K562 (cell line): ENCODE measurements at places on chromosomes 5 and 9.

DNA sequence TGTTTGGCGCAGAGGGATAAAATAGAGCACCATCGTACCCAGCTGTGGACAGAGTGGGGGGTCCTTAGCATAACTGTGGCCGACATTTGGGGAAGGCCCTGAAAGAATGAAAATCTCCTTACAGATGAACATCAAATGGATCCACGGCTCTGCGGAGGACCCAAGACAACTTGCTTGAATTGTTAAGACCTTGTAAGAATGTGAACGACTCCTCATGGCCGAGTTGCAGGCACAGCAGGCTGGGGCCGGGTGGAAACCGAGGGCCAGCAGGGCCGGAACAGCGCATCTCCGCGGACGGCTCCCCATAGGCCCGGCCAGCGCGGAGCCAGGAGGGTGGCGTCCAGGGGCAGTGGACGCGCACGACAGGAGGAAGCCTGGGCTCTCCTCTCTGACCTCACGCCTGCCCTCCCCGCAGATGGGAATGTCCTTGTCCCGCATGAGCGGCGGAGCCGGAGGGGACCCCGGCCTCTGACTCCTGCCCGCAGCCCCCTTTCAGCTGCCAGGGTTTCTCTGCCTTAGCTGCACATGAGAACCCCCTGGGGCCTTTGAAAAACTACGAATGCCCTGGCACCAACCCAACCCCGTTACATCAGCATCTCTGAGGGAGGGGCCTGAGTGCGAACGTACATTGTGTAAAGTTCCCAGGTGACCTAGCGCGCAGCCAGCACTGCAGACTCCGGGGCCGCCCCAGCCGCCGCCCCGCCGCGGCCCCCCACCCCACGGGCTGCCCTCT, 36.2 kb upstream of the PTCH1 start:
- H3K4me1 ChIP-seq: no peaks in the 10 kb centered on the region
- no peak overlapping the region for H3K27ac ChIP-seq
- DNase-seq: peak; percentile 12
- H3K4me3 ChIP-seq: peak overlapping the region; percentile 5; the same call in 1 of the 2 replicates
- no peaks in the 10 kb centered on the region for H3K36me3 ChIP-seq
- peaks cover 53% of the 10 kb centered on the region for H3K27me3 ChIP-seq

- no peak overlapping the region for H3K4me3 ChIP-seq
- peak overlapping the region; percentile 43; the same call in 1 of the 3 replicates for H3K27ac ChIP-seq
- H3K4me1 ChIP-seq: peaks cover 12% of the 10 kb centered on the region; the same call in 1 of the 2 replicates
- peak; percentile 83 for DNase-seq
These were observed 18.2 kb downstream of the SLC22A5 start for GRCh38 chr5:132387640-132388117.

DNA sequence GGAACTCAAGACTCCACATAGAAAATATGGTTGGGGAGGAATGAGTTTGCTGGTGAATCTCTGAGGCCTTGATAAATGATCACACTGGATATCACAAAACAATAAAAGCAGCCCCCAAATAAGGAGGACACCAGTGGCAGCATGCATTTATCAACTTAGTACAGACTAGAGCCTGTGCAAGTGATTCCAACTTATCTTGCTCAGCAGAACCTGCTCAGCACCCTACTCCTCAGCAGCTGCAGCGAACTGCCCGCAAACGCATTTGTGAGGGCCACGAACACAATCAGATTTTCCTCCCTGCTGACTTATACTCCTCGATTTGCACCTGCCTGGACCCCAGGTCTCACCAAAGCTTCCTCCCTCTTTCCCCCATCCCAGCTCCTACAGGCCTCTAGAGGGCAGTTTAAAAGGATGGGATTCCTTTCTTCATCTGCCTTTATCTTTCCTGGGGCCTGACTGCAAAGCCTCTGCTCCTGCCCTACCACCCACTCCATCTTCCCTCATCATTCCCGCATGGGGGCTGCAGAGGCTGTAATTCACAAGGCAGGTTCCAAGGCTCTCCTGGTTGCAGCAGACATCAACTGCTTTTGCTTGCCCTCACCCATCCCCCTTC, 41.2 kb downstream of the ANKS6 start:
- H3K4me1 ChIP-seq: no peaks in the 10 kb centered on the region; the same call in 1 of the 3 replicates
- no peak overlapping the region for H3K4me3 ChIP-seq
- H3K27ac ChIP-seq: no peak overlapping the region

- DNase-seq: no peak
- H3K4me1 ChIP-seq: no peaks in the 10 kb centered on the region
- H3K36me3 ChIP-seq: no peaks in the 10 kb centered on the region
- H3K27me3 ChIP-seq: no peaks in the 10 kb centered on the region
These were observed 48.9 kb downstream of the FAM174A start for GRCh38 chr5:100584069-100584468.

DNA sequence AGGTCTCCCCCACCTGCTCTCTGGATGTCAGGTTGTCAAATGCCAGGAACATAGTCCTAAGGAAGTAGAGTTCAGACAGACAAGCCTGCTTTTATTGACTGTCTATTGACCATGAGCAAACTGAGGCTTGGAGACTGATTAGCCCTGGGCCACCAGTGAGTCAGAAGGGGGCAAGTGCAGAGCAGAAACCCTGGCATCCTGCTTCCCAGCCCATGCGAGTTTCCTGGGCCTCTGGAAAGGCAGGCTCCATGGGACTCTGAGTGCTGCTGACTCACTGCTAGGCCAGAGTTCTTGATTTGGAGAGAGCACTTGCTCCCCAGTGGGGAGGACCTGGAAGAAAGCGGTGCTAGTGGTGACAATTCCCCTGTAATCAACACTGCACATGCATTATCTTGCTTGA, 2.8 kb upstream of the HBEGF start:
- peaks cover 13% of the 10 kb centered on the region for H3K4me1 ChIP-seq
- H3K27me3 ChIP-seq: no peaks in the 10 kb centered on the region
- H3K36me3 ChIP-seq: no peaks in the 10 kb centered on the region
- DNase-seq: peak; percentile 38
- H3K27ac ChIP-seq: no peak overlapping the region

DNA sequence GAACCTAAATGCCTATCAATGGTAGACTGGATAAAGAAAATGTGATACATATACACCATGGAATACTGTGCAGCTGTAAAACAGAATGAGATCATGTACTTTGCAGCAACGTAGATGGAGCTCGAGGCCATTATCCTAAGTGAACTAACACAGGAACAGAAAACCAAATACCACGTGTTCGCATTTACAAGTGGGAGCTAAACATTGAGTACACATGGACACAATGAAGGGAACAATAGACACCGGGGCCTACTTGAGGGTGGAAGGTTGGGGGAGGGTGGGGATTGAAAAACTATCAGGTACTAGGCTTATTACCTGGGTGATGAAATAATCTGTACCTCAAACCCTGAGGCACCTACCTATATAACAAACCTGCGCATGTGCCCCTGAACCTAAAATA, 22.4 kb upstream of the DEPDC1B start:
- H3K27me3 ChIP-seq: no peaks in the 10 kb centered on the region; the same call in 2 of the 3 replicates
- H3K27ac ChIP-seq: no peak overlapping the region
- H3K4me1 ChIP-seq: no peaks in the 10 kb centered on the region
- DNase-seq: no peak

DNA sequence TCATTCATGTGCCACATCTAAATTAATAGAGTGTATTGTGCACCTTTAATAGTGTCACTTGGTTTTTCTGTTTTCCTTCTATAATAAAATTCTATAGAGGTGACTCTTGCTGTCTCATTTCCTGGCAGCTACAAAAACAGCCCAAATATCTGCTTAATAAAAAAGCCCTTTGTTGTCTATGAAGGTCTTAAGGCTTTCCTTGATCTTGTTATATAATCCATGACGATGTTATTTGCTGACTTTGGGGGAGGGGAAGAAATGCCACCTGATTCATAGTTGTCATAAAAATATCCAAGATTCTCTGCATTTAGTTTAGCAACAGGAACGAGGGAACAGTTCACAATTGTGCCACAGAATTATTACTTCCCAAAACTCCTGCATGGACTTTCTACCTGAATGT, 31.3 kb downstream of the CPEB4 start:
- H3K36me3 ChIP-seq: peaks cover 30% of the 10 kb centered on the region
- H3K4me3 ChIP-seq: no peak overlapping the region

GRCh38 chr9:16143947-16144890, 591.4 kb downstream of the CCDC171 start:
- no peak overlapping the region for H3K4me3 ChIP-seq
- H3K4me1 ChIP-seq: no peaks in the 10 kb centered on the region
- H3K36me3 ChIP-seq: no peaks in the 10 kb centered on the region

- H3K4me1 ChIP-seq: no peaks in the 10 kb centered on the region; the same call in 2 of the 3 replicates
- no peak overlapping the region for H3K27ac ChIP-seq
- H3K4me3 ChIP-seq: no peak overlapping the region
- no peak for DNase-seq
- H3K36me3 ChIP-seq: peaks cover 13% of the 10 kb centered on the region; the same call in 1 of the 3 replicates
- H3K27me3 ChIP-seq: no peaks in the 10 kb centered on the region
These were observed 28.2 kb upstream of the RPL26L1 start for GRCh38 chr5:172931001-172931536.

- H3K4me3 ChIP-seq: no peak overlapping the region
- H3K36me3 ChIP-seq: peaks cover 17% of the 10 kb centered on the region; the same call in 2 of the 3 replicates
- no peaks in the 10 kb centered on the region for H3K4me1 ChIP-seq
- H3K27ac ChIP-seq: no peak overlapping the region
- H3K27me3 ChIP-seq: no peaks in the 10 kb centered on the region
These were observed 12.3 kb downstream of the DCAF10 start for GRCh38 chr9:37812773-37813379.

- H3K36me3 ChIP-seq: no peaks in the 10 kb centered on the region
- H3K27ac ChIP-seq: no peak overlapping the region
- DNase-seq: no peak
These were observed 422.7 kb upstream of the PIK3R1 start for GRCh38 chr5:67792891-67793290.

DNA sequence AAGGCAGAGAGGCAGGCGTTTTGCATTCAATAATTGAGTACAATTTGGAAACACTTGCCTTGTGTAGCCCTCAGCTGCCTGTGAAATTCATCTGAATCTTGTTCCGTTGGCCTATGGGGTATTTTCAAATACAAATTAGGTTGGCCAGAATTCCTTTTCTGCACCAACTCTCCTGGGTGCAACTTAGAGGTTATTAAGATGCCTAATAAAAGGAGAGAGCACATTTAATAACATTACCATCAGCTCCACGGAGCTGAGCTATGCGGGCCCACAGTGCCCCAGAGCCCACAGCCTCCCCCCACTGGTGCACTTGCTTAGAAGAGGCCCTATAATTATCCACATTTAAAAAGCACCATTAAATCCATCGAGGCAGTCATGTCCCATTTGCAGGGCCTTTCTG, 367.6 kb upstream of the CLINT1 start:
- no peaks in the 10 kb centered on the region for H3K4me1 ChIP-seq
- H3K27me3 ChIP-seq: no peaks in the 10 kb centered on the region
- H3K27ac ChIP-seq: no peak overlapping the region

- no peaks in the 10 kb centered on the region for H3K36me3 ChIP-seq
- H3K27me3 ChIP-seq: no peaks in the 10 kb centered on the region
- DNase-seq: no peak
- H3K4me1 ChIP-seq: no peaks in the 10 kb centered on the region
- H3K27ac ChIP-seq: no peak overlapping the region
These were observed 100.4 kb upstream of the CDH18 start for GRCh38 chr5:20088361-20088760.

DNA sequence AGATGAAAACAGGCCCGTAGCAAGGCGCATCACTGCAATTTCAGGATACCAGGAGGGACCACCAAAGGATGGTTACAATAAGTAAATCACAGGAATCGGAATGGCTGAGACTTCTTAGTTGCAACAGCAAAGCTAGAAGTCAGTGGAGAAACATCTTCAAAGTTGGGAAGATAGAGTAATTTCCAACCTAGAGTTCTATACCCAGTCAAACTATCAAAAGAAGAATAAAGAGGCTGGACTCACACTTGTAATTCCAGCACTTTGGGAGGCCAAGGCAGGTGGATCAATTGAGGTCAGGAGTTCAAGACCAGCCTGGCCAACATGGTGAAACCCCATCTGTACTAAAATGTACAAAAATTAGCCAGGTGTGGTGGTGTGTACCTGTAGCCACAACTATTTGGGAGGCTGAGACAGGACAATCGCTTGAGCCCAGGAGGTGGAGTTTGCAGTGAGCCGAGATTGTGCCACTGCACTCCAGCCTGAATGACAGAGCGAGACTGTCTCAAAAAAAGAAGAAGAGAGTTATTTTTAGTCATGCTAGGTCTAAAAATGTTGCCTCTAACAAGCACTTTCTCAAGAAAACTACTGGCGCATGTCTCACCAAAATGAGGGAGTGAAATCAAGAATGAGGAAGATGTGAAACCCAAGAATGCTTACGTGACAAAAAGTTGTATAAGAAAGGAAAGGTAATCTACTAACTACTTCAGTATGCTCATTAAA, 267.7 kb downstream of the DENND1A start:
- H3K4me1 ChIP-seq: peaks cover under 1% of the 10 kb centered on the region; the same call in 1 of the 2 replicates
- H3K4me3 ChIP-seq: no peak overlapping the region
- peaks cover 2% of the 10 kb centered on the region; the same call in 1 of the 3 replicates for H3K36me3 ChIP-seq
- no peak for DNase-seq
- H3K27me3 ChIP-seq: no peaks in the 10 kb centered on the region

DNA sequence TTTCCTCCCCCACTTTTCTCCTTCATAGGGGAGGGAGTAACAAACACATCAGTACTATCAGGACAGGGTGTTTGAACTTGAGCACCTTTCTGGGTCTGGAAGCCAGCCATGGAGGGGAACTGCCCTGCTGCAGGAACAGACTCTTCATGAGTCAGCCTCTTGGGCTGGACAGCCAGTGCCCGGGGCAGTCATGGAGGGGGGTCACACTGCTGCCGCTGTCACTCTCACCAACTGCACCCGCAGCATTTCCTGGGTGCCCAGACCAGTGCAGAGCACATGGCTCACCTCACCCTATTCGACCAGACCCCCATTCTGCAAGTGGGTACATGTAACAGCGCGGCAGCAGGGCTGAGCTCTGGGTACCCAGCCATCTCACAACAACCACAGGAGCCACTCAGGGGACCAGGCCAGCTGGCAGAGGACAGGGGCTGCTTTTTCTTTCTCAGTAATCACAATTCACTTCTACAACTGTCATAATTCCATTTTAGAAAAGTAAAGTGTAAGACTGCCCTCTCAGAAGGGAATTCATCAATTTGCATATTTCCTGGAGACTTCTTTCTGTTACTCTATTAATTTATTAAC, 118.4 kb downstream of the CTNND2 start:
- DNase-seq: no peak
- H3K27ac ChIP-seq: no peak overlapping the region
- no peaks in the 10 kb centered on the region for H3K36me3 ChIP-seq
- no peaks in the 10 kb centered on the region for H3K4me1 ChIP-seq
- H3K4me3 ChIP-seq: no peak overlapping the region

- H3K27me3 ChIP-seq: peaks cover 32% of the 10 kb centered on the region
- no peak for DNase-seq
- peaks cover 15% of the 10 kb centered on the region for H3K4me1 ChIP-seq
- H3K4me3 ChIP-seq: no peak overlapping the region
- no peak overlapping the region for H3K27ac ChIP-seq
These were observed 9.9 kb upstream of the TRIM36 start for GRCh38 chr5:115179394-115180164.

- H3K27me3 ChIP-seq: peaks cover 17% of the 10 kb centered on the region
- no peak overlapping the region for H3K4me3 ChIP-seq
- no peak for DNase-seq
- no peaks in the 10 kb centered on the region for H3K36me3 ChIP-seq
- no peak overlapping the region for H3K27ac ChIP-seq
These were observed 104.1 kb upstream of the SPRY4 start for GRCh38 chr5:142428773-142429473.
